ENCODE measurements at places on chromosomes 1 and 21.

GRCh38 chr1:210688512-210689234 is 360.0 kb downstream of the HHAT start:
- DNase-seq, result no peak

DNA sequence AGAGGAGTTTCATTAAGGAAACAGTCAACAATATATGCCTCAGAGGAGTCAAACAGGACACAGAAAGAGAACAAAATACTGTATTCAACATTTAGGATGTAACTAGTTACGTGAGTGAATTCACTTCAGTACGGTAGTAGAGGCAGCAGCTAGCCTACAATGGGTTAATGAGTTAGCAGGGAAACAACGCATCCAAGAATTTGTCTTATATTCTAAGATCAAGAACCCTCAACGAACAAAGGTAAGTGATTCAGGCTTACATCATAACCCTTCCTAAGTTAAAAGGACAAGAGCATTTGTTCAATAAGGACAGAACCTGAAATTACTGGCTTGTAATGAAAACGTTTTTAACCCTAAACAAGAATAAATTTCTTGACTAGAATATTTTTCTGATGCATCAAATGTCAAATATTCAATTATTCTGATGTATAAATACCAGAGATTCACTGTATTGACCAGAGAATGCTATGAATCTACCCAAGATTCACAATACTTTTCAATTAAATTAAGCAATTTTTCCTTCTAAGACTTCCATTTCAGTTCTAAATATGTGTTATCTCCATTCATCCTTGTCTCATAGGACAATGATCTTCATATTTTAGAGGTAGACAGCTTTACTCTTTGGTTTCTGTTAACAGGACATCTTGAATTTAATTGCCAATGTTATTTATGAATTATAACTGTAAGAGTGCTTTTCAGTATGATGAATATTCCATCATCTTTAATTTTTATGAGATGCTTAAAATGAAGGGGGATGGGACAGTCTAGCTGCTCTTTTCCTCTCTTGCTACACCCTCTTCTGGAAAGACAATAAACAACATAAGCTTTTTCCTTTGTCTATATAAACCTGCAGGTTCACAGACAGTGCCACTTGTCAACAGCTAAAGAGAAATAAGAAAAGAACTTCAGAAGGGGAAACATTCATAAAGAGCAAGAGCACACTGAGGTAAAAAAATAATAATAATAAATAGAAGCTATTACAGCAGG is 209.5 kb downstream of the SMYD3 start:
- DNase-seq, result no peak

GRCh38 chr1:147753081-147753480 is 7.3 kb downstream of the GJA5 start:
- no peak for DNase-seq

DNA sequence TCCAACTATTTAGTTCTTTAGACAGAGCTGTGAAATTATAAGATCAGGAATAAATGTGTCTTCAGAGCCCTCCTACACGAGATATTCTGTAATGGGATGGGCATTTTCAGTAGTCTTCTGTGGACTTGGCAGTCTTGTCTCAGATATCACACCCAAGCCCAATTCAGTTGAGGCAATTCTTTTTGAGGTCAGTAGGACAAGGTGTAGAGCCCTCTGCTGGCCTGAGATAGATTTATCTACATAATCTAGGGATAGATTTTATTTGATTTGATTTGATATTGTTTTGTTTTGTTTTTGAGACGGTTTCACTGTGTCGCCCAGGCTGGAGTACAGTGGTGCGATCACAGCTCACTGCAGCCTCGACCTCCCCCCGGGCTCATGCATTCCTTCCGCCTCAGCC is 77.5 kb downstream of the FMN2 start:
- no peak for DNase-seq

DNA sequence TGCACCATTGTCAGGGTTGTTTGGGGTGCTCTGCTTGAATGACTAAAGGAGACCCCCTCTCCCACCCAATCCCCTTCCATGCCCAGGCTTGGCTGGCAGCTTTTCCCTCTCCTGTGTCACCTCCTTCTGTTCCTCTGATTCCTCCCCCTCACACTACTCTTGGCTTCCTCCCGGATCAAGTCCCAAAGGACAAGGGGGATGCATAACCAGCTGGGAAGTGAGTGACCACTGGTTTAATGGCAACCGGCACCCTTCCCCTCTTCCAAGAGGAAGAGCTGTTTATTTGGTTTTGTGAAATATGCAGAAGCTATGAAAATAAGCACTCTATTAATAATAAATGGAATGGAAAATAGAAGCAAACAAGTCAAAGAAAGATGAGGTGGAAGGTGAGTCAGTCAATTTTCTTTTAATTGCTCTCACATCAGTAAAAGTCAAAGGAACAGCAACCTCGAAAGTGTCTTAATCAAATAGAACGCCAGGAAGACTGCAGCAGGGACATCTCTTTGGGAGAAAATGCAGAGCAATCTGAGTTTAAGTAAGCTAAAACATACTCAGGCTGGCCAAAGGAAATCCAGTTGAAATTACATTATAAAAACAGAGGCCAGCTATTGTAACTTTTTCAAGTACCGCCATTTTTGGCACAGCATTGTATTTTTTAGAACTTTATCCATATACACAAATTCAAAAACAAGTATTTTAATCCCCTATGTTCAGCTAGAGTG is 322.5 kb downstream of the SIPA1L2 start:
- DNase-seq, result no peak

DNA sequence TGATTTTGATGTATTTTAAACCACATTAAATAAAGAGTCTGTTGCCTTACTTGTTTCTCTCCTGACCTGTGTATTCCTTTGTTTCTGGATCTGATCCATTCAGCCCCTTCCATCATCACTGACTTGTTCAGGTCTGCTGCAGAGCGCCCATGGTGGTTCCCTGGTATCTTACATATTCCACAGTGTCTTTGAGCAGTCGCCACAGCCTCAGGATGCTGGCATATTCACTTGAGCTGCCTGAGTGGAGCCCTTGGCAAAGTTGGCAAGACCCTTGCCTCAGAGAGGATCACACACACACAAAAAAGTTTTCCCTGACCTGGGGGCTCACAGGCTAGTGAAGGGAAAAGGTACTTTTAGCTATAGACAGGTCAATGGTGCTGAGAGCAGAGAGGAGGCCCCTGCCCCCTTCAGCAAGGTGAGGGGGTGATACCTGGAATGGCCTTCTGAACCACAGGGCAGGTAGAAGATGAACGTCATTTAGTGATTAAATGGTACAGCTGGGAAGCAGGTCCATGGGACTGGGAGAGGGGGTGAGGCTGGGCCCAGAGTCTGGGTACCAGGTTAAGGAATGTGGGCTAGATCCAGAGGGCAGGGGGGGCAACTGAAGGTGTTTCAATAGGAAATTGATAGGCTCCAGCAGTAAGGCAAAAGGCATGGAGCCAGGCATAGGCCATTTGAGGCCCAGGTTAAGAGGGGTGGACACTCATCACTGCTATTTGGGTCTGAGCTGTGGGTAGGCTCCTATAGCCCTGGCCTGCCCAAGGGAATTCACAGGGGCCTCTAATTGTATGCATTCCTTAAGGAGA is 2.0 kb upstream of the CCDC28B start:
- DNase-seq, result no peak

GRCh38 chr1:182236651-182237077 is 154.9 kb downstream of the GLUL start:
- no peak for DNase-seq

DNA sequence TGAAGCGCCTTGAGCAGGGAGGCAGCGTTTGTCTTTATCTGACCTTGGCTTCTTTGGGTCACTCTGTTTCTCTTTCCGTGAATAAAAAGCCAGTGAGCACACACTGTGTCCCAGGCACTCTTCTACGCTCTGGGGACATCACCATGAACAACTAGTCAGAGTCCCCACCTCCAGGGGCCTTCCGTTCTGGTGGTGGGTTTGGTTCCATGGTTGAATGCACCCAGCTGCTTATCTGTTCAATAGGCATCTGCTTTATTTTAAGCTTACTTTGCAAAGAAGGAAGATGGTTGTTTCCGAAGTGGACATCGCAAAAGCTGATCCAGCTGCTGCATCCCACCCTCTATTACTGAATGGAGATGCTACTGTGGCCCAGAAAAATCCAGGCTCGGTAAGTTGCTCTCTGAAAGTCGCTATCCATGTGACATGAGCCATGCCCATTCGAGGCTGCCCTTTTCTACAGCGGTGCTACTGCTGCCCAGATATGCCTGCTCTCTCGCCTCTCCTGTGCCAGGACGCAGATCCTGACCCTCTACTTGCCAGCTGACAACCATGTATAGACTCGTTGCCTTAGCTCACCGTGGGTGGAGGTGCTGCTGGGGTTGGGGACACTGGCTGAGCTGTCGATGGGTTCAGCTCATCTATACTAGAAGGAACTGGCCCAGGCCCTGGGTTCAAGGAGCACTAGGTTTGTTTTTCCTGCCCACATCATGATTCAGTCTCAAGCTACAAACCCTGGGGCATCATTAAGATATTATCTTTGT is 5.9 kb downstream of the MX1 start:
- DNase-seq, result no peak

- DNase-seq, result no peak
Measured at GRCh38 chr1:192476802-192477298, 98.7 kb upstream of the RGS1 start.

GRCh38 chr1:80961464-80962190 is 839.1 kb upstream of the ADGRL2 start:
- no peak for DNase-seq

DNA sequence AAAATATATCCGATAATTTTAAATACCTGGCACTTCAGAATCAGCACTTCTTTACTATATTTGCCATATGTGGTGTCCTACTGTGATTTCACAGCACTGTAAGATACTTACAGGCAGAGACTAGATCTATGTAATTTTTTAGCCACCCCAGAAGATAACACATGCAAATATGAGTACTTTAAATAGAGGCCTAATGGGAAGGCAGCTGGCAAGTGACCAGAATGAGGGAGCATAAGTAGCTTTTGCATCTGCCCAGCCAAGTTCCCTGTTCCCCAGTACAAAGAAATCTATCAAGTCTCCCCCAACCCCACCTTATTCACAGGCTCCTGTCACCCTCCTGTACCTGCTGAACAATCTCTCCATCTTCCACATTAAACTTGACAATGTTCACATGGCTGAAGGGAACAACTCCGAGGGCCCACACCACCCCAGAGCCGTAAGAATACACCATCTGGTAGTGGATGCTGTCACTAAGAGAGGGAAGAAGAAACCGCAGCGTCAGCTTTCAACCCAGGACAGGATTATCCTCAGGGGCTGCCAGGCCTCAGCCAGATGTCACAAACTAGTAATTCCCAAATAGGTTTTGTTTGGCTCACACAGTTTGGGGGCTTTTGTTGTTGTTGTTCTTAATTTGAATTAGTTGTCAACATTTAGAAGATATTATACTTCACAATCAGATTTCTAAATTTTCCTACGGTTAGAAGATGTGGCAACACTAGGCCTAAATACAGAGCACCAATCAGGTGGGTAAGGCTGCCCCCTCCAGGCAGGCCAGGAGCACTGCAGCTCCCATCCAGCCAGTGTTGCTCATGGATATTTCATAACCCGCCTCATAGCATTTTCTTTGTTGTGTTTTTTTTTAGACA is 10.4 kb downstream of the EMC1 start:
- DNase-seq, result no peak

GRCh38 chr1:221254813-221255212 is 375.6 kb downstream of the HLX start:
- DNase-seq, result no peak
